HL-60 (cell line): ENCODE measurements at places on chromosomes 3 and 15.

DNA sequence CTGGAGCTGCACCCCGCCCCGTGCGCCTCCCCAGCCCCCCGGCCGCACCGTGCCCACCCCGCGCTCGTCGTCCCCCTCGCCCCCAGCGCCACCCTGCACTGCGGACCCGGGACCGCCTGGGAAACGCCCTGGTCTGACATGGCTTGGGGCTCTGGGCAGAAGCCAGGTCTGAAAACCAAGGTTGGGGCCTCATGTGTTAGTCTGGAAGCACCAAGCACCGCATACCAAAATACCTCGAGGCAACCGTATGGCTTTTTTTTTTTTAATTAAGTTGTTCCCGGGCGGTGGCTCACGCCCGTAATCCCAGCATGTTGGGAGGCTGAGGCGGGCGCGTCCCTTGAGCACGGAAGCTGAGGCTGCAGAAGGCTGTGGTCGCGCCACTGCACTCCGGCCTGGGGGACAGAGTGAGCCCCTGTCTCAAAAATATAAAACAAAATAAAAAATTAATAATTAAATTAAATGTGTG lies 91.5 kb upstream of the CHD2 start:
- DNase-seq, result peak; percentile 51

DNA sequence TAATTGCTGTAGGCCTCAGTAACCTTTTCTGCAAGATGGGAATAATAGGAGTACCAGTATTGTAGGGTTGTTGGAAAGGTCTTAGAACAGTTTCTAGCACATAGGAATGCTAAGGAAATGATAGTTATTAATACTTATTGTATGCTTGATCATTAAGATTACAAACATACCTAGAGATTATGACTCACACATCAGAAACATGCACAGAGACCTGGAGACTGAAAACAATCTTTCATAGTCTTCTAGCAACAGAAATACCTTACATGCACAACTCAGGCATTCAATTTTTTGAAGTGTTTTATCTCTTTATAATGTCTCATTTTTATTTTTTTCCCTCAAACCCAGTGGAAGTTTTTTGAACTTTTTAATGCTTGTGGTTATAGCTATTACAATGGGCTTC lies 104.4 kb upstream of the ZBTB20 start:
- DNase-seq, result no peak

- no peak for DNase-seq
Observed at GRCh38 chr15:25899870-25900269, 36.7 kb upstream of the ATP10A start.

DNA sequence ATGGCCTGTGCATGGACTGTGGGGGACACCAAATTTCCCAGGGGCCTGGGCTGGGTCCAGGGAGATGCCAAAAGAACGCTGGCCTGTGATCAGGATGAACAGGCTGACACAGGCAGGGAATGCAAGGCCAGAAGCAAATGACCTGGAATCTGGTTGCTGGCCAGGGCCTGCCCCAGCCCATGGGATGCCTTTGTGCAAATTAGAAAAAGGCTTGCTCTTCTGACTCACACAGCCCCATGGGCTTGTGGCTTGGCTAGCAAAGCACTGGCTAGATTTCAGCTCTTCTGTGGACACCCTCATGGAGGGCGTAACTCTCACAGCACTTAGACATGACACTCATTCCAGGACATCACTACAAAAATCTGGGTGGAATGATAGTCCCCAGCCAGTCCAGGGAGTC lies 356.0 kb downstream of the SHQ1 start:
- no peak for DNase-seq

DNA sequence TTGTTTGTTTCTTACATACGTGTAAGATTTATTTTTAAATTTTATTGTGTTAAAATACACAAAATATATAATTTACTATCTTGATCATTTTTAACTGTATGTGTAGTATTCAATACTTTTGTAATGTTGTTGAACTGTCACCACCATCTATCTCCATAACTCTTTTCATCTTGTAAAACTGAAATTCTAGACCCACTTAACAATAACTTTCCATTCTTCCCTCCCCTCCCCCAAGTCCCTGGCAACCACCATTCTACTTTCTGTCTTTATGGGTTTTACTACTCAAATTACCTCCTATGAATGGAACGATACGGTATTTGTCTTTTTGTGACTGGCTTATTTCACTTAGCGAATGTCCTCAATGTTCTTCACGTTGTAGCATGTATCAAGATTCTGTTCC lies 262.1 kb upstream of the CHRM5 start:
- DNase-seq, result no peak

DNA sequence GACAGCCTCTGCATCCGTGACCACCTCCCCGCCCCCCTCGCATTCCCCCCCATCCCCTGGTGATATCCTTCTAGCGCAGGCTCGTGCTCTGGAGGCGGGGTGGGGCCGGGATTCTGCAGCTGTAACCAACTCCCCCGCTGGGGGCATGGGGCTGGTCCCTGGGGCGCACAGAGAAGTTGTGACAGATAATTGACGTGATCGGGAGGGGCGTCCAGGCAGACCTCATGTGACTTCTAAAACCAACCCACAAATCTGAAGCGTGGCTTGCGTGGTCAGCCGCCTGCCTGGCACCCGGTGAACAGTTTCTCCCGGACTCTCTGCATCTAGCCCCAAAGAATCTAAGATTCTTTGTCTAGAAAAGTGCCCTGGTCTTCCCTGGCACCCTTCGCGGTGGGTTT lies 100.6 kb upstream of the IGF1R start:
- peak; percentile 2 for DNase-seq

DNA sequence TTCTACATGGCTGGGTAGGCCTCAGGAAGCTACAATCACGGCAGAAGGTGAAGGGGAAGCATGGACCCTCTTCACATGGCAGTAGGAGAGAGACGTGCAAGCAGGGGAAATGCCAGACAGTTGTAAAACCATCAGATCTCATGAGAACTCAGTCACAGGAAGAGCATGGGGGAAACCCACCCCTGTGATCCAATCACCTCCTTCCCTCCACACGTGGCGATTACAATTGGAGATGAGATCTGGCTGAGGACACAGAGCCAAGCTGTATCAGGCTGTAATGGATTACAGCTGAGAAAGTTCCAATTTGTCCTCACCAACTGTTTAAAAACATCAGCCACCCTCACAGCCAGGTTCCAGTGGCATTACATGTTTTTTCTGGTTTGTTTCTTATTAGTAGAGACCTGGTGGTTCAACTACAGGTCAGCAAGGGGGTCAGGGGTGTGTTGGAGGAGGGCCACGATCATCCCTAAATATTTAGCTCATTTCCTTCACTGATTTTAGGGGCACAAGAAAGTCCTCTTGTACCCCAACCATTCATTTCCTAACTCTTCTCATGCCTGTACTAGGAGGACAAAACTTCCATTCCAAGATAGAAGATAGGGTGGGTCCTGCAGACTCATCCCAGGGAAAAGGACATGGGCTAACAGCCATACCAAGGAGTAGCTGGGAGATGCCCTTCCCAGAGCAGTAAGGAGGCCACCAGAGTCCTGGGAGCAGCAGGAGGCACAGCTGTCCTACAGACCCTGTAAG lies 54.4 kb downstream of the ANXA2 start:
- no peak for DNase-seq

- no peak for DNase-seq
Observed at GRCh38 chr3:117035745-117036144, 326.2 kb downstream of the TUSC7 start.

GRCh38 chr3:179739816-179740594 lies 87.2 kb downstream of the USP13 start:
- DNase-seq, result no peak

GRCh38 chr3:46566040-46566641 lies at the start of gene LRRC2:
Gene LRRC2 (minus strand): TSS chr3:46566302. CDS start chr3:46551591, 14,711 bp downstream.
- no peak for DNase-seq

DNA sequence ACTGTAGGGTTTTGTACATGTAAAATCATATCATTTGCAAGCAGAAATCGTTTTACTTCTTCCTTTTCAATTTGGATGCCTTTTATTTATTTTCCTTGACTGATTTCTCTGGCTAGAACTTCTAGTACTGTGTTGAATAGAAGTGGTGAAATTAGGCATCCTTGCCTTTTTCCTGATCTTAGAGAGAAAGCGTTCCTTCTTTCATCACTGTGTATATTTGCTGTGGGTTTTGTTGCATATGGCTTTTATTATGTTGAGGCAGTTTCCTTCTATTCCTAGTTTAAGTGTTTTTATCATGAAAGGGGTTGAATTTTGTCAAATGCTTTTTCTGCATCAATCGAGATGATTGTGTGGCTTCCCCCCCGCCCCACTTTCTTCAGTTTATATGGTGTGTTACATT lies 140.9 kb downstream of the ATG7 start:
- no peak for DNase-seq

DNA sequence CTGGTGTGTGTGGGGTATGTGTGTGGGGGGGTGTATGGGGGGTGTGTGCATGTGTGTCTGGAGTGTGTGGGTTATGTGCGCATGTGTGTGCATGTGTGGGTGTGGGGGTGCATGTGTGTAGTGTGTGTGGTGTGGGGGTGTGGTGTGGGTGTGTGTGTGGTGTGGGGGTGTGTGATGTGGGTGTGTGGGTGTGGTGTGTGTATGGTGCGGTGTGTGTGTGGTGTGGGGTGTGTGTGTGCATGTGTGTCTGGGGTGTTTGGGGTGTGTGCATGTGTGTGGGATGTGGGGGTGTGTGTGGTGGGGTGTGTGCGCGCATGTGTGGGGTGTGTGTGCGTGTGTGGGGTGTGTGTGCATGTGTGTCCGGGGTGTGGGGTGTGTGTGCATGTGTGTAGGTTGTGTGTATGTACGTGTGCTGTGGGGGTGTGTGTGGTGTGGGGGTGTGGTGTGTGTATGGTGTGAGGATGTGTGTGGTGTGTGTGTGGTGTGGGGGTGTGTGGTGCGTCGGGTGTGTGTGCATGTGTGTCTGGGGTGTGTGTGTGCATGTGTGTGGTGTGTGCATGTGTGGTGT lies 6.2 kb upstream of the OCA2 start:
- no peak for DNase-seq
